ENCODE measurements at places on chromosomes 7 and 10.

DNA sequence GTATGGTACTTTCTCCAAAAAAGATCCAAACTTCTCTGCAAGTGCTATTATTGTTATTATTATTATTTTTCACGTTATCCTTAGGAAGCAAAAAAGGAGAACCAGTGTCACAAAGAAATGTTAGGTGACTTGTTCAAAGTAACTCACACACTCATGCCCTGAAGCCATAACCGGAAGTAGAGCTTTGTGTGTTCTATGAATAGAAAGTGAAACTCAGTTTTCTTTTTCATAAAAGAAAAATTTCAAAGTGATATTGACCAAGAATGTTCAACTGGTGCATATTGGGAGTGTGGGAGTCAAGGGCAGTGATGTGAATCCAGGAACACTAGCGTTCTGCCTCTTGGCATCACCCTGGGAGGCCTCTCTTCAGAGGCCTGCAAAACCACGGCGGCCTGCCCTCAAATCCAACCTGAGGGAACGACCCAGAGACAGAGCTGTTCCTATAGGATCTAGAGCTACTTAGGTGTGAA lies 106.1 kb downstream of the PRKCQ start:
- no peak for DNase-seq

DNA sequence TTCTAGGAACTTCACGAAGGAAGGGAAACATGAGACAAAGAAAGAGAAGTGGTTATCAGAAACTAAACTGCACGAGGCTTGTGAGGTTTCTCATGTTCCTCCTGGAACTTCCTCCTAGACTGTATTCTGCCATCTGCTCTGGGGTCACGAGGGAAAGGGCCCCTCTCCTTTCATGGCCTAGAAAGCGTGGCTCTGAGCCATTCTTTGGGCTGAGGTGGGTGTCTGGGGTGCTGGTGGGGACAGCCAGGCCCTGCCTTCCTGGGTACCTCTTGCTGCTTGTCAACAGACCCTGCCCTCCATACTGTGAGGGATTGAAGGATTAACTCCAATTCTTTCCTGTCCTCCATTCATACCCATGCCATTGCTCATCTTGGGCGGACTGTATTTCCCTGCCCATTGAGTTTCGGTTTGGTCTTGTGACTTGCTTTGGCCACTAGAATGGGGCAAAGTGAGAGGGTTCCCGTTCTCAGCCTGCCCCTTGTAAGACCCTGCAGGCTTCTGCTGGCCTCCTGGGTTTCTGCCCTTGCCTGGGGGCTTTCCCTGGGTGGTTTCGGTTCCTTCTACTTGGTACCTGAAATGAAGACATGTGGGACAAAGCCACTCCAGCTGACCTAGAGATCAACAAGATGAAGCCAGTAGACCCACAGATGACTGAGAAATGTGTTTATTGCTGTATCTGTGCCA lies 14.9 kb upstream of the GIMAP8 start:
- DNase-seq = no peak

DNA sequence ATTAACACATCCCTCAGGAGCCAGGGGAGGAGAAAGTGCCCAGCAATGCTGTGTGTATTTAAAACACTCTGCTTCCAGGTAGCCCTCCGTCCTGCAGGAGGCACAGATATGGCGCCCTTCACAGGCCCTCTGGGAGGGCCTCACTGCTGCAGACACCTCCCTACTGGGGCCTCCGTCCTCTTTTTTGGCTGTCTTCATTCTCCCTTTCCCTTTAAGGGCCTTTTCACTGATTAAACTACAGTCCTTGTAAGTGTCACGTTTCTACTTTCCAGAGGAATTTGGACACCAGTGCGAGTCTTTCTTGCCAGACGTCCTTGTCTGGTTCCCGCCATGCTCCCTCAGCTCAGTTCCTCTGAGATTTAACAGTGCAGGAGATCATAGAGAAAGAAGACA lies 39.7 kb upstream of the MKRN1 start:
- no peak for DNase-seq

DNA sequence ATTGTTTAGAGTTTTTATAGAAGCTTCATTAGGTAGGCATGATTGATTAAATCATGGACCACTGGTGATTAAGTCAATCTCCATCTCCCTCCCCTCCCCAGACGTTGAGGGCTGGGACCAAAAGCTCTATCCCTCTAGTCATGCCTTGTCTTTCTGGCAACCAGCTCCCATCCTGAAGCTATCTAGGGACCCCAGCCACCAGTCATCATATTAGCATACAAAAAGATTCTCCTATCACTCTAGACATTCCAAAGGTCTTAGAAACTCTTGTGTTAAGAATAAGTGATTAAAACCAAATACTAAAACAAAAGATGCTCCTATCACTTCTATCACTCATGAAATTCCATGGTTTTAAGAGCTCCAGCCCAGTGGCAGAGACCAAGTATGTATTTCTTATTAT lies 178.2 kb downstream of the RAPGEF5 start:
- DNase-seq = no peak

DNA sequence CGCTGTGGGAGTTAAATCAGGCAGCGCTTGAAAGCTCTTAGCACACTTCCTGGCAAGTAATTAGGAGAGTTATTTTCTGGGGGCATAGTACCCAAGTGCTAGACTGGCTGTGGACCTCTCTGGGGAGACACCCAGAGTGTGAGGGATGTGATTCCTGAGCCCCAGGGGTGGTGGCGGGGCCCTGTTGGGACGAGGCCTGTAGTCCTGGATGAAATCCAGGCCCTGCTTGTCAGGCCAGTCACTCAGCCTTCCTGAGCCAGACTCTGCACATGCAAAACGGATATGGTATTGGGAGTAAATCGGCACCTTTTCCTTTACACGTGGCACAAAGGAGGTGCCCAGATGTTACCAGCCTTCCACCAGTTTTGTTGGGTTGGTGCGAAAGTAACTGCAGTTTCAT lies 31.2 kb downstream of the TRRAP start:
- DNase-seq = no peak

DNA sequence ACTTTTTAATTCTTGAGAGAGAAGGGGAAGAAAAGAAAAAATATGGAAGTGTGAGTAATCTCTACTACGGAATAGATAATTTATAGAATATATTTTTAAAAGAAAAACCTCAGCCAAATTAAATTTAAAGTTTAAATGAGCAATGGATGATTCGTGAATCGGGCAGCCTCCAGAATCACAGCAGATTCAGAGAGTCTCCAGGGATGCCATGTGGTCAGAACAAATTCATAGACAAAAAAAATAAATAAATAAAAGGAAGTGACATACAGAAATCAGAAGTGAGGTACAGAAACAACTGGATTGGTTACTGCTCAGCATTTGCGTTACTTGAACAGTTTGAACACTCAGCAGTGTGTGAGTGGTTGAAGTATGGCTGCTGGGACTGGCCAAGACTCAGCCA lies 53.0 kb downstream of the PHYHIPL start:
- DNase-seq = no peak

DNA sequence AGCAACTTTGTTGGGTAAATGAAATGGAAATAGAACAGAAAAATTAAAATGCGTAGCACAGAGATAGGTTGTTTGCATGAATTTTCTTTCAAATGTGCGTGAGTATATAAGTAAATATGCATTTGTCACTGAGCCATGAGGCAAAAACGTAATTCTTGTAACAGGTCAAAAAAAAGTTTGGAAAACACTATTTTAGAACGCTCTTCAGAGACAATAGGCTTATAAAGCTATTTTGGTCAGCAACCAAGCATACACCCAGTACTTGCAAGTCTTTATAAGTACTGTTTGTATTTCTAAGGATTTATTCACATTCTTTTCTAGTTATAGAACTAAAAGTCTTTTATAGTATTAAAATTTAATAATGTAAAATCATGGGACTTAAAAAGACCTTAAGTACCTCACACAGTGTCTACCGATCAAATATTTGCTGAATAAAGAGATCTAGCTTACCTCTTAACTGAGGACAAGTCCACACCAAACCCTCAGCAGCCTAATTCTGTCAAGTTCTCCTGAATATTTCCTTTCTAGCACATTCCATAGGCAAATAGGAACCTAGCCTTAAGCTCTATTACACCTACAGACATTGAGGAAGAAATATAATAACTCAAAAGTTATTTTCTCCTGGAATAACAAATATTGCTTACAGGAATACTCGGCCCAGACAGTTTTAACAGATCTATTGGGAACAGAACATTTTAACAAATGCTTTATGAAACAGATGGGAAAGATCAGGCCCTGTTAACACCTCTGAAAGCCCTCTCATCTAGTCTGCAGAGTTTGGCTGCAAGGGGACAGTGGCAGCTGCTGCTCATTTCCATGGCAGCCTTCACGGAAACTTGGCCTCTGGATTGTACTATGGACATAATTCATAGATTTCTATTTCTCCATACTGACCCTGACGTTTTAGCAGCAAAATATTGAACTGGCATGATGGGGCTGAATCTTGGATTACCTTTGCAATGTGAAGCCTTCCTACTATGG lies 8.8 kb downstream of the CRPPA start:
- DNase-seq = no peak

GRCh38 chr10:13690281-13690825 lies 103.6 kb downstream of the PRPF18 start:
- DNase-seq = no peak

DNA sequence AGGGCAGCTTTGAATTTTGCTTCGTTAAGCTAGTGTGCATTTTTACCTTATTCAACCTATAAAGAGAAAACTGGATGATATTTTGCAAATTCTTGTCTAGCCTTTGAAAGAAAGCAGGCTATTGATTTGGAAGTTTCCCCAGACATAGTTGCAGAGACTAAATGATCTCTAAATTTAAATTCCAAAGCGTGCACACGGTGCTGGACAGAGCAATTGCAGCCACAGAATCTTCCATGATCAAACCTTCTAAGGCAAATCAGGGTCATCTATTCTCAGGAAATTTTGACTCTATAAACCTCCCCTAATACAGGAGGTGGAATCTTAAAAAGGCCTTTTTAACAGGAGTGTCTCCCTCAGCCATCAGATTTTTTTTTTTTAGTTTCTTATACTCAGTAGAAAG lies 159.9 kb downstream of the MDFIC start:
- DNase-seq = no peak

DNA sequence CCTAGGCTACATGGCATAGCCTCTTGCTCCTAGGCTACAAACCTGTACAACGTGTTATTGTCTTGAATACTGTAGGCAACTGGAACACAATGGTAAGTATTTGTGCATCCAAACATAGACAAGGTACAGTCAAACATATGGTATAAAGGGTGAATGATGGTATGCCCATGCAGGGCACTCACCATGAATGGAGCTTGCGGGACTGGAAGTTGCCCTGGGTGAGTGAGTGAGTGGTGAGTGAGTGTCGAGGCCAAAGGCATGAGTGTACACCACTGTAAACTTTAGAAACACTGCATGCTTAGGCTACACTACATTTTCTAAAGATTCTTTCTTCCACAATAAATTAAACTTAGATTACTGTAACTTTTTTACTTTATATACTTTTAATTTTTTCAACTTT lies 165.7 kb downstream of the PARD3 start:
- DNase-seq = no peak

GRCh38 chr10:46992803-46993561 lies 81.8 kb downstream of the PTPN20 start:
- DNase-seq = no peak

GRCh38 chr7:112147793-112148361 lies 58.3 kb downstream of the DOCK4 start:
- no peak for DNase-seq

GRCh38 chr10:35025916-35026315 lies 64.2 kb downstream of the CUL2 start:
- DNase-seq = no peak

DNA sequence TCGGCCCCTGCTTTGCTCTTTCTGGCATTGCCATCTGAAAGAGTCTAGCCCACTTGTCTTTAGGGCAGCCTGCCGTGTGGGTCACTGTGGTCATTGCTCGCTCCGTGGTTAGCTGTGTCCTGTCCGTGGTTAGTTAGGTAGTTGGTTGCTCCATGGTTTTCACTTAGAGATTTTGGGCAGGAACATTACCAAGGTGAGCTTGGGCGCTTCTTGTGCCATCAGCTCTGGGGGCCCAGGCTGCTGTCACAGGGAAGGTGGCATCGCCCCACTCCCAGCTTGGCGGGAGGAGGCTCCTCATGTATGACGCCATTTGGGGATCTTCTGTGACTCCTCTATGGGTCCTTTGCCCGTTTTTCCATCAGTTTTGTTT lies 53.1 kb downstream of the INPP5A start:
- DNase-seq = no peak

DNA sequence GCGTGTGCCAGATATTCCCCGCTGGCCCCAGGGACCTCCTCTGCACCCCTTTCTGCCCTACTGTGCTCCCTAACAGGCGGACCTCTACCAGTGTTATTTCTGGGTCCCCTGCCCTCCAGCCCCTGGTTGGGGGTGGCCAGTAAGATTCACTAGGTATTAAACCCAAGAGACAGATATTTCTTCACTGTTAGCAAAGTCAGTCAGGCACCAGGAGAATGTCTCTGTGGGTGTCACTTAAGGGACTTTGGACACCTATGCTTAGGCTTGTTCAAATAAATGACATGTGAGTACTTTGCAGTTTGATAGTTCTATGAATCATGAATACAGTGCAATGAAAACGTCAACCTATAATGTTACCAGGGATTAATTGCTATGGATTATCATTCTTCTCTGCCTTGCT lies 234.3 kb upstream of the IGFBP3 start:
- no peak for DNase-seq

- DNase-seq = no peak
Observed at GRCh38 chr7:6578114-6579084, 1.1 kb downstream of the ZDHHC4 start.

DNA sequence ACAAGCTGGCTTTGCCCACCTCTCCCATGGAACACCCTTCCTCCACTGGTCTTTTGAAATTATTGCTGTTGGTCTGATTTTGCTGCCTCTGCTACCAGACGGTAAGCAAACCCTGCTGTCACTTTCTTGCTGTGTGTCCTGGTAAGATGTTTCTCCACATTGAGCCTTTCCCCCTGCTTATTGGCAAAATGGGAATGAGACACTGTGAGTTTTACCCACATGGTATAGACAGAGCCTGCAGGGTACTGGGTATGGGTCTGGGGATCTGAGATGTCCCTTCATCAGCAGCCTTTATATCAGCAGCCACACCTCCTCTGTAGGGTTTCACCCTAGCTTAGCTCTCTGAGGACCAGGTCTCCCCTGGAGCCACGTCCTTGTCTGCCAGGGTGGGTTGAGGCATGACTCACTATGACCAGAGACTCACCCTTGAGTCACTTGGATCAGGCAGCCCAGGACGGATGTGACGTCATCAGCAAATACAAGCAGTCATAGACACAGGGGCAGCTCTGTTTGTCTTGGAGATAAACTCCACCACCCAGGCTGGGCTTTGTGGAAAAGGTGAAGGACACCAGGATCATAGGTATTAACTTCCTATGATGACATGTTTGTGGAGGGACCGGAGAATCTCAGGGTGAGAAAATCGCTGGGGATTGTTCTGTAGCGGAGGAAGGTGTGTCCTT lies 17.9 kb upstream of the BAIAP2L1 start:
- DNase-seq = no peak
